IPS DF 6.9 (cell line): ENCODE measurements at places on chromosomes 5 and 9.

GRCh38 chr9:37032713-37033112 lies 1.4 kb downstream of the PAX5 start:
- no peak overlapping the region for H3K27ac ChIP-seq
- no peak overlapping the region for H3K4me3 ChIP-seq
- peaks cover 85% of the 10 kb centered on the region for H3K27me3 ChIP-seq
- H3K4me1 ChIP-seq, result peaks cover 1% of the 10 kb centered on the region; the same call in 1 of the 2 replicates
- H3K36me3 ChIP-seq, result no peaks in the 10 kb centered on the region
- DNase-seq, result no peak

DNA sequence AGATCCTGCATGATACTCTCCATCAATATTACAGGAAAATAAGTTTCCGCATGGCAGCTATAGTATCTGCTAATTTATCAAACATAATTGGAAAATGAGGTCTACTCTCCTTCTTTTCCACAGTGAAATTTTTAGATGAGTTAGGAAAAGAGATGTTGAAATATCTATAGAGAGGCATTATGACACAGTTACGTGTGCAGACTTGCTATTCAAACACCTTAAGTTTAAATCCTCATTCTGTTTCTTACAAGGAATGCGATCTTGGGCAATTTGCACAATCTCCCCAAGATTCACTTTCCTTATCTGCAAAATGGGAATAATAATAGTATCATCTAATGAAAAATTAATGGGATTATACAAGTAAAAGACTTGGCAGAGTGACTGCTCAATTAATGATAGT lies 91.7 kb upstream of the SLCO6A1 start:
- H3K4me1 ChIP-seq, result no peaks in the 10 kb centered on the region; the same call in 1 of the 2 replicates
- no peak for DNase-seq
- no peaks in the 10 kb centered on the region for H3K36me3 ChIP-seq

DNA sequence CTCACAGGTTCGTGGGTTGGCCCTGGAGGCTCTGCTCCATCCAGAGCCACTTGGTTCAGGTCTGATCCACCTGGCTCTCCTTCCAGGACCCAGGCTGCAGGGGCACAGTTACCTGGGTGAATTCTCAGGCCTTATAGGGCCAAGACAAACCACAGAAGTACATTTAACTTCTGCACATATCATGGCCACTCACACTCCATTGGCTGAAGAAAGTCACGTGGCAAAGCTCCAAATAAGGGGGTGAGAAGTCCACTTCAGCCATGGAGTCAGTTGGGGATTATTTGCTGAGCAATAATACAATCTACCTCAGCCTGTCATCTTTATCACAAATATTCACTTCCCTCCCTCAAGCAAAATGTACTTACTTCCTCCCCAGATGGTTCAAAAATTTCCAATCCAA lies 83.6 kb downstream of the MACROH2A1 start:
- no peaks in the 10 kb centered on the region for H3K36me3 ChIP-seq
- no peak overlapping the region for H3K4me3 ChIP-seq
- H3K27me3 ChIP-seq, result no peaks in the 10 kb centered on the region
- H3K4me1 ChIP-seq, result no peaks in the 10 kb centered on the region
- H3K27ac ChIP-seq, result no peak overlapping the region
- DNase-seq, result no peak

DNA sequence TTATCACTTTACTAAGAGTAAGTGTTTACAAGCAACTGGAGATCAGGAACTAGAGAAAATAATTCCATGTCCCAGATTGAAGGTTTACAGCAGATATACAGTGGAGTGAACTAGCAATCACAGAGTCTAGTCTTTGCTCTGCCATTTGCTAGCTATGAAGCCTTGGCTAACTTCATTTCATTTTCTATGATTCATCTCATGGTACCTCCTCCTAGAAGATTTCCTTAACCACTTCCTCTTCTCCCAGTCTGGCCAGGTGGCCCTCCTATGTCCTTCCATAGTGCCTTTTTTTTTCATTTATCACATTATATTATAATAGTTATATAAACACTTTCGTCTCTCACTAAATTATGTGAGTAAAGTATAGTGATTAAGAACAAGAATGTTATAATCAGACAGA lies 52.1 kb downstream of the GRIA1 start:
- H3K4me3 ChIP-seq, result no peak overlapping the region
- no peak overlapping the region for H3K27ac ChIP-seq
- DNase-seq, result no peak
- no peaks in the 10 kb centered on the region for H3K4me1 ChIP-seq
- no peaks in the 10 kb centered on the region for H3K36me3 ChIP-seq
- H3K27me3 ChIP-seq, result no peaks in the 10 kb centered on the region

- no peak overlapping the region for H3K4me3 ChIP-seq
- H3K27ac ChIP-seq, result no peak overlapping the region
- no peaks in the 10 kb centered on the region for H3K27me3 ChIP-seq
- H3K4me1 ChIP-seq, result no peaks in the 10 kb centered on the region
- DNase-seq, result no peak
- H3K36me3 ChIP-seq, result no peaks in the 10 kb centered on the region
Observed at GRCh38 chr5:39555788-39556187, 131.0 kb upstream of the DAB2 start.

GRCh38 chr9:120735415-120736126 lies 21.3 kb upstream of the MEGF9 start:
- H3K4me3 ChIP-seq, result no peak overlapping the region
- H3K4me1 ChIP-seq, result no peaks in the 10 kb centered on the region
- no peak overlapping the region for H3K27ac ChIP-seq
- no peak for DNase-seq
- H3K36me3 ChIP-seq, result no peaks in the 10 kb centered on the region

DNA sequence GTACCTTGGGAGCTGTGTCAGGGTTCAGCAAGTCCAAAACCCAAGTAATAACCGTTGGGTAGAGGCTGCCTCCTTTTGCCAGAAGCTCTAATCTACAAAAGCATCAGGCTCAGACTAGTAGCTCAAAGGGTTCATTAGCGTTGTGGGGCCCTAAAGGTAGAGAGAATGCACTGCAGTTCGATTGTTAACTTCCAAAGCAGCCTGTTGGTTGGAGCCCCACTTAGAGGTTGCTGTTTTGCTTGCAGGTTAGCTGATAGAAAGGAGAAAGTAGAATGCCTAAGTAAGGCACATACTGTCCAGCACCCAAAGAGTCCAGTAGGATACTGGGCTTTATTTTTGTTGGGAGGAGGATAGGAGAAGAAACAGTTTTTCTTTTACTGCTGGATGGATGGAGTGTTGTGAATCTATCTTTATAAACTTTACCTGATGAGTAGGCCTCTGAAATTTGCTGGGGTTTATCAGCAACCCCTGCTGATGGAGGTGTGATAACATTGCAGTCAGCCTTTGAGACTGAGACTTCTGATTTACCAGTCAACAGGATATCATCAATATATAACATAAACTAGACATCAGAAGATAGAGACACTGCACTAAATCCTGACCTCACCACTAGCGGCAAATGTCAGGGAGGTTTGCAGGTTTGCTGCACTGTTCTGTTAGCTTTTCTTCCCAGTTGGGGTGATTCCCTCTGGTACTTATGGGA lies 34.8 kb downstream of the ZNF131 start:
- peaks cover 1% of the 10 kb centered on the region; the same call in 1 of the 2 replicates for H3K4me1 ChIP-seq
- no peaks in the 10 kb centered on the region for H3K27me3 ChIP-seq
- no peak overlapping the region for H3K4me3 ChIP-seq

- no peak overlapping the region for H3K4me3 ChIP-seq
- no peak overlapping the region for H3K27ac ChIP-seq
- DNase-seq, result no peak
- no peaks in the 10 kb centered on the region for H3K36me3 ChIP-seq
Observed at GRCh38 chr5:41338136-41338675, 124.9 kb upstream of the C6 start.
